ENCODE measurements at places on chromosomes 16 and 17. TPM values are rescaled to one million over a fixed set of nuclear protein-coding genes. Genes with fewer than 3 reads are reported as not detected.

Gene NEUROD2
- total RNA-seq = not detected

Gene SLC5A11
- not detected for total RNA-seq

Gene SMPD3
- total RNA-seq = 0.26 TPM

Gene CD300E
- total RNA-seq = not detected

GRCh38 chr16:58378401-58378800, 13.9 kb upstream of the GINS3 start:
- no peak for DNase-seq
- H3K27ac ChIP-seq = no peak overlapping the region
- H3K27me3 ChIP-seq = no peaks in the 10 kb centered on the region
- no peaks in the 10 kb centered on the region for H3K36me3 ChIP-seq
- H3K4me1 ChIP-seq = no peaks in the 10 kb centered on the region

- H3K27ac ChIP-seq = no peak overlapping the region
- H3K36me3 ChIP-seq = no peaks in the 10 kb centered on the region
- DNase-seq = peak; percentile 66
- H3K27me3 ChIP-seq = no peaks in the 10 kb centered on the region
Observed at GRCh38 chr17:42107597-42108576, 4.6 kb downstream of the DHX58 start.

GRCh38 chr16:55055262-55055661, 124.6 kb downstream of the IRX5 start:
- H3K27me3 ChIP-seq = no peaks in the 10 kb centered on the region
- no peaks in the 10 kb centered on the region for H3K4me1 ChIP-seq
- H3K27ac ChIP-seq = no peak overlapping the region
- H3K4me3 ChIP-seq = no peak overlapping the region
- H3K36me3 ChIP-seq = no peaks in the 10 kb centered on the region

DNA sequence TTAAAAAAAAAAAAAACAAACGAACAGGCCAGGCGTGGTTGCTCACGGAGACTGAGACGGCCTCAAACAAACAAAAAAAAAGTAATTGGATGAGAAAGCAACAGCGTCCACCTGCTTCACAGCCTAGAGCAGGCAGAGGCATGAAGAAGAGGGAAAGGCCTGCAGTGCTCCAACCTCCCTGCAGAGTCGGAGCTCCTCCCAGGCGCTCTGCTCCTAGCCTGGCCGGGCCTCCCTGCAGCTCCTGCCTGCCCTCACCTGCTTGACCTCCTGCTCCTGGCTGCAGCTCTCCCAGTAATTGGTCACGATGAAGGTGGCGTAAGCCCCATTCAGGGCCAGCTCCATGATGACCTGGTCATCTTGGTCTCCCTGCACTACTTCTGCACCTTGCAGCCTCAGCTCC, 5.5 kb downstream of the NMRAL1 start:
- no peaks in the 10 kb centered on the region for H3K36me3 ChIP-seq
- H3K27ac ChIP-seq = no peak overlapping the region
- no peaks in the 10 kb centered on the region for H3K27me3 ChIP-seq
- no peaks in the 10 kb centered on the region for H3K4me1 ChIP-seq
- no peak overlapping the region for H3K4me3 ChIP-seq

GRCh38 chr17:45656527-45657181, 127.5 kb upstream of the CRHR1 start:
- H3K27me3 ChIP-seq = no peaks in the 10 kb centered on the region
- no peak overlapping the region for H3K27ac ChIP-seq
- H3K4me3 ChIP-seq = no peak overlapping the region
- H3K36me3 ChIP-seq = no peaks in the 10 kb centered on the region
- DNase-seq = no peak

DNA sequence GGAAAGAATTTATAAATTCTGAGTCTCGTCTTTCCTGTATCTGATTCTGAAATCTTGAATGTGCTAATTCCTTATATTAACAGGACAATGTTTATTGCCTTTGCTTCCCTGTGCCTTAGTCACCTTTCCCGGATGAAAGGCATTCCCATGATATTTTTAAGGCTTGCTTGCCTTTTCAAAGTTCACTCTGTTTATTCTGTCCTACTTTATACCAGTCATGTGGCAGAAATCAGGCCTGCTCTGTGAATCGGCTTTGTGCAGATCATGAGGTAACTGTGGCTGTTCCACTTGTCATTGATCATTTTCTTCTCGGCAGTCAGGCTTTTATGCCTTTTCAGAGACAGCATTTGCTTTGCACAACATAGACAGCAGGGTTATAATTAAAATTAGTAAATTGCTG, 28.8 kb upstream of the ABCC11 start:
- no peaks in the 10 kb centered on the region for H3K4me1 ChIP-seq
- DNase-seq = no peak
- H3K36me3 ChIP-seq = no peaks in the 10 kb centered on the region
- no peak overlapping the region for H3K4me3 ChIP-seq
- peak overlapping the region; percentile 32 for H3K27ac ChIP-seq
- H3K27me3 ChIP-seq = no peaks in the 10 kb centered on the region

- H3K27me3 ChIP-seq = no peaks in the 10 kb centered on the region
- DNase-seq = no peak
- H3K4me3 ChIP-seq = no peak overlapping the region
- no peaks in the 10 kb centered on the region for H3K36me3 ChIP-seq
- no peaks in the 10 kb centered on the region for H3K4me1 ChIP-seq
- H3K27ac ChIP-seq = no peak overlapping the region
Observed at GRCh38 chr16:14284371-14284770, 213.3 kb downstream of the MRTFB start.

GRCh38 chr16:58793366-58793765, 59.2 kb upstream of the GOT2 start:
- H3K36me3 ChIP-seq = no peaks in the 10 kb centered on the region
- DNase-seq = no peak
- no peaks in the 10 kb centered on the region for H3K27me3 ChIP-seq
- H3K4me1 ChIP-seq = no peaks in the 10 kb centered on the region
- no peak overlapping the region for H3K27ac ChIP-seq

- no peak for DNase-seq
- no peaks in the 10 kb centered on the region for H3K27me3 ChIP-seq
- no peak overlapping the region for H3K4me3 ChIP-seq
- peaks cover 9% of the 10 kb centered on the region for H3K4me1 ChIP-seq
- H3K27ac ChIP-seq = peak overlapping the region; percentile 82
- H3K36me3 ChIP-seq = no peaks in the 10 kb centered on the region
Observed at GRCh38 chr17:75634376-75634740, 1.1 kb downstream of the SMIM5 start.

DNA sequence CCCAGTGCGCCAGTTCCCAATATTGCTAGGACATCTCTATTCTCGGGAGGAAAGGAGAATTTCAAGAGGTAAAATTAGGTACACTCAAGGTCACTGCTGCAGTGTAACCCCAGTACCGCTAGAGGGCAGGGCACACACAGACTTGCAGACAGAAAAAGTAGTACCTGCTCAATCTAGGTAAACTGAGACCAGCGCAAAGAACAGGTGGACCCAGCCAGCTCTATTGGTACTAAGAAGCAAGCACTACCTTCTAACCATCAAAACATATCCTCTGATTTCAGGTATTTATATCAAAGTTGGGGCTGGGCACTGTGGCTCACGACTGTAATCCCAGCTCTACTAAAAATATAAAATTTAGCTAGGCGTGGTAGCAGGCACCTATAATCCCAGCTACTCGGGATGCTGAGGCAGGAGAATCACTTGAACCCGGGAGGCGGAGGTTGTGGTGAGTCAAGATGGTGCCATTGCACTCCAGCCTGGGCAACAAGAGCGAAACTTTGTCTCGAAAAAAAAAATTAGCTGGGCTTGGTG, 3.6 kb upstream of the WDR81 start:
- H3K27ac ChIP-seq = no peak overlapping the region
- H3K4me1 ChIP-seq = peaks cover 22% of the 10 kb centered on the region
- DNase-seq = peak; percentile 73

DNA sequence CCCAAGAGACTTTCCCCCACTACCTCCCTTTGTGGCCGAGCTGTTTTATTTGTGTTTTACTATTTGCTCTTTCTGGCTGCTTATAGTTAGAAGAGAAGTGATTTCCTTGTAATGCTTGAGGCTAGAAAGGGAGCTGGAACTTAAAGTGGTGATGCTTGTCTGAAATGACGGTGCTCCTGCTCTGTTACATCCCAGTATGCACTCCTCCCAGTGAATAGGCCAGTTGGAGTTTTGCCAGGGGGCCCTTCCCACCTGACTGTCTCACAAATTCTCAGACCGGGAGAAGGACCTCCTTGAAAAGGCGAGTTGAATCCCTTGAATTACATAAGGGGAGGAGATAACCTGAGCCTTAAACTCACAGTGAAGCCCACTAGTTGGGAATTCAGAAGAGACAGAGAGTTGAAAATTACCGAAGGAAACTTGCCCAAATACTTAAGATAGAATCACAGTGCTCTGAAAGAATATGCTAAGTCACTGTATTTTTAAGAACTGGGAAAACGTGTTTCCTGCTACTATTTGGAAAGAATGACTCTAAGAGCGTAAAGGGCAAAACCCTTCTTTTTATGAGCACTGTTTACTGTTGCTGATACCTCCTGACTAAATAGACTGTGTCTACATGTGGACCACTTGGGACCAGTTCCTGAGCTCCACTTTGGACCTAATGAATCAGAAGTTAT, 84.7 kb upstream of the CLEC3A start:
- no peak overlapping the region for H3K4me3 ChIP-seq
- no peaks in the 10 kb centered on the region for H3K4me1 ChIP-seq
- H3K27me3 ChIP-seq = no peaks in the 10 kb centered on the region

DNA sequence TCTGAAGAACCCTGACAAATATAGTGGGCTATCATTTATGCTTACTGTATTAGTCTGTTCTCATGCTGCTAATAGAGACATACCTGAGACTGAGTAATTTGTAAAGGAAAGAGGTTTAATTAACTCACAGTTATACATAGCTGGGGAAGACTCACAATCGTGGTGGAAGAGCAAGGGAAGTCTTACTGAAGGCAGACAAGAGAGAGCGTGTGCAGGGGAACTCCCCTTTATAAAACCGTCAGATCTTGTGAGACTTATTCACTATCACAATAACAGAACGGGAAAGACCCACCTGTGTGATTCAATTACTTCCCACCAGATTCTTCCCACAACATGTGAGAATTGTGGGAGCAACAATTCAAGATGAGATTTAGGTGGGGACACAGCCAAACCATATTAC, 526.8 kb upstream of the GOT2 start:
- DNase-seq = no peak
- no peak overlapping the region for H3K4me3 ChIP-seq
- no peaks in the 10 kb centered on the region for H3K27me3 ChIP-seq
- H3K27ac ChIP-seq = no peak overlapping the region
- H3K4me1 ChIP-seq = no peaks in the 10 kb centered on the region

DNA sequence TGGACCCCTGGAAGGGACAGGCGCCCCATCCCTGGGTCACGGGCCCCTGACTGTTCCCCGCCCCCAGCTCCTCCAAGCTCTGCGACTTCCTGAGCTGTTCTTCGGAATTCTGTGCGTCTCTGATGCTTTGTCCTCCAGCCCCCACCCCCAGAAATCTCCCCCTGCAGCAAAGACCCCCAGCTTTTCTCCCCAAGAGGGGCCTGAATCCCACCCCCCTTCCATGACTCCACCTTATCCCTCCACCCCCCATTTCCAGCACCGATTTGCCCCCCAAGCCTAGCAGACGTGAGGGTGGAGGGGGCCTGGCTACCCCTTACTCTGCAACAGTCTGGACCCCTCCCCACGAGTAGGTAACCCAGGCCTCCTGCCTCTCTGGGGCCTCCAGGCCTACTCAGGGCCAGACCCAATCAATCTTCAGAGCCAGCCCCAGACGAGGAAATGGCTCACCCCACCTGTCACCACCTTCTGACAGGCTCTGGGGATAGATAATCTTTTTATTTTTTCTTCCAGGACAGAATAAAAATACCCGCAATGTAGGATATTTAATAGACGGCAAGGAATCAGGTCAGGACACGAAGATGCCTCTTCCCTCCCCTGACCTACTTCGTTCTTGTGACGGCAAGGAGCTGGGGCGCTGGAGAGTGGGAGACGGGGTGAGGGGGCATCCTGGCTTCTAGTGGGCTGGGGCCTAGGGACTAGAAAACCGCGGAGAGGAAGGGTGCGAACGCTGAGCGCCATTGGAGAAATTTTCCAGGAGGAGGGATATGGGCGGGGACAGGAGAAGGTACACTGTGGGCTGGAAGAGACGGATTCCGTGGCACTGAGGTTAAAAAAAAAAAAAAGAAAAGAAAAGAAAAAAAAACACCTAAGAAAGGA, 744 bp upstream of the PLXDC1 start:
- peak overlapping the region; percentile 96 for H3K27ac ChIP-seq
- H3K36me3 ChIP-seq = no peaks in the 10 kb centered on the region
- no peak for DNase-seq
- peak overlapping the region; percentile 87 for H3K4me3 ChIP-seq
- H3K4me1 ChIP-seq = no peaks in the 10 kb centered on the region

GRCh38 chr16:21523411-21524067, 75.8 kb upstream of the METTL9 start:
- no peaks in the 10 kb centered on the region for H3K36me3 ChIP-seq
- no peaks in the 10 kb centered on the region for H3K4me1 ChIP-seq
- H3K27ac ChIP-seq = no peak overlapping the region
- no peak for DNase-seq

- no peak for DNase-seq
- H3K27ac ChIP-seq = peak overlapping the region; percentile 83
- no peaks in the 10 kb centered on the region for H3K36me3 ChIP-seq
- H3K27me3 ChIP-seq = no peaks in the 10 kb centered on the region
Observed at GRCh38 chr17:77405867-77406732, 265.3 kb downstream of the SEC14L1 start.

DNA sequence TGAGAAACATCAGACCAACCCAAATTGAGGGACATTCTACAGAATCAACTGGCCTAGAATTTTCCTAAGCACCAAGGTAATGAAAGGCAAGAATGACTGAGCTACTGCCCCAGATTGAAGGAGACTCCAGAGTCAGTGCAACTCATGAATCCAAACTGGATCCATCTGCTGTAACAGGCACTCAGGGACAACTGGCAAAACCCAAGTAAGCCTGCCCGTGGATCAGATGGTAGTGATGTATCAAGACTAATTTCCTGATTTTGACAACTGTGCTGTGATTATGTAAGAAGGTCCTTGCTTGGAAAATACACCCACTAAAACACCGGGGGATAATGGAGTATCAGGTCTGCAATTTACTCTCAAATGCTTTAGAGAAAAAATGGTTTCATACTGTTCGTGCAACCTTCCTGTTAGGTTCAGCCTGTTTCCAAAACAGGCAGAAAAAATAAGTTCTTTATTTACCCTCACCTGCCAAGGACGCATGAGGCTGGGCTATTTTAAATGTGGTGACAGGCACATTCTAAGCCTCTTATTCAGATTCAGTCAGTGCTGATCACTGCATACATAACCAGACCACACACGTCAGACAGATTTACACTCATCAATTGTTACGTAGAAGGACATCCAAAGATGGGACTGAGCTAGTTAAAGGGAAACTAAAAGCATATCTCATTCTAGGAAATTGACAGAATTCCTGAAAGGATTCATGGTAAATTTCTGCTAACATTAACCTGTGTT, 7.0 kb downstream of the MBTPS1 start:
- no peaks in the 10 kb centered on the region for H3K27me3 ChIP-seq
- no peak overlapping the region for H3K27ac ChIP-seq
- DNase-seq = no peak
- H3K4me3 ChIP-seq = no peak overlapping the region
- no peaks in the 10 kb centered on the region for H3K36me3 ChIP-seq

DNA sequence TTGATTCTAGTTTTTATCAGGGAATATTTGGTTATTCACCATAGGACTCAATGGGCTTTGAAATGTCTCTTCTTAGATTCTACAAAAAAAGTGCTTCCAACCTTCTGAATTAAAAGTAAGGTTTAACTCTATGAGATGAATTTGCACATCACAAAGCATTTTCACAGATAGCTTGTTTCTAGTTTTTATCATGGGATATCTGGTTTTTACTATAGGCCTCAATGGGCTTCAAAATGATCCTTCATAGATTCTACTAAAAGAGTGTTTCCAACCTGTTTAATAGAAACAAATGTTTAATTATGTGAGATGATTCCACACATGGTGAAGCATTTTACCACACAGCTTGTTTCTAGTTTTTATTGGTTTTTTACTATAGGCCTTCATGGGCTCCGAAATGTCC, 560.7 kb downstream of the KCNJ18 start:
- no peaks in the 10 kb centered on the region for H3K27me3 ChIP-seq
- H3K27ac ChIP-seq = no peak overlapping the region
- no peak overlapping the region for H3K4me3 ChIP-seq
- no peaks in the 10 kb centered on the region for H3K36me3 ChIP-seq
- H3K4me1 ChIP-seq = no peaks in the 10 kb centered on the region

Data from uterus (tissue), 4 donors.